B cell (primary cell): ENCODE measurements at places on chromosomes 11 and 22. TPM values are rescaled to one million over a fixed set of nuclear protein-coding genes. Genes with fewer than 3 reads are reported as not detected.

Gene OR5B21
- total RNA-seq = 0.74 and 1.5 TPM in 2 replicates

Gene FAM181B
- not detected in 2 replicates for total RNA-seq

Gene GGTLC2
- not detected in 2 replicates for total RNA-seq

Gene PYGM
- 9.1 and 9.3 TPM in 2 replicates for total RNA-seq

Gene BTG4
- not detected in 2 replicates for total RNA-seq

Gene OR51B5
- 0.66 and 0.67 TPM in 2 replicates for total RNA-seq

Gene SLC6A5
- total RNA-seq = not detected in 2 replicates

Gene RAB38
- not detected in 2 replicates for total RNA-seq

GRCh38 chr11:74870485-74870884, 78.4 kb downstream of the XRRA1 start:
- DNase-seq = peak; percentile 31
- no peak overlapping the region for H3K27ac ChIP-seq
- H3K4me1 ChIP-seq = no peaks in the 10 kb centered on the region
- H3K27me3 ChIP-seq = no peaks in the 10 kb centered on the region
- H3K4me3 ChIP-seq = no peak overlapping the region

DNA sequence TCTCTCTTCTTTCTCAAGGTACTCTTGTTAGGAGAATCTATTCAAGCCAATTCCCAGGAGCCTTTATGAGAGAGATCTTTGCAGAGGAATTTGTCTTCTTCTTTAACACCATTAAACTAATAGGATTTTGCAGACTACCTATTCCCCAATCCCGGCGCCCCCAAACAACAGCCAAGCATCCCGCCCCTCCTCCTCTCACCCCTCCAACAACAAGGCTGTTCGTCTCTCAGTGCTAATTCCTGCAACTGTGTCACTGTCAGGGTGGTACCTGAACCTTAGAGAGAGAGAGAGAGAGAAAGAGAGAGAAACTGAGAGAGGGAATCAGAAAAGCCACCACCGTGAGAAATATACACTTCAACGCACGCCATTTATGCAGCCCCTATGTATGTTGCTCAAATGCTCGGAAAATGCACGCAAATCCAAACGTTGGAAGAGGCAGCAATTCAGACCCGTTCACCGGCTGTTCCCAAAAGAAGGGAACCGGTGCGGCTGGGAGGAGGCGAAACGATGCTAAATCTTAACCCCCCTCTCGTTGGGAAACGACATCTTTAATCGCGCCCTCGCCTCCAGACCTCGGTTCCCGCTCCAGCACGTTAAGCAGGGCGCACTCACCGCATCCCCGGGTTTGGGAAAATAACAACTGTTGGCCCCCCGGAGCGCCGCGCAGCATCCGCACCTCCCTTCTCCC, 961 bp downstream of the KCNA4 start:
- H3K27me3 ChIP-seq = peaks cover 34% of the 10 kb centered on the region
- no peaks in the 10 kb centered on the region for H3K4me1 ChIP-seq
- H3K36me3 ChIP-seq = no peaks in the 10 kb centered on the region
- DNase-seq = no peak
- H3K4me3 ChIP-seq = no peak overlapping the region

GRCh38 chr22:45877651-45878050, 99.3 kb downstream of the WNT7B start:
- H3K4me3 ChIP-seq = no peak overlapping the region
- no peak overlapping the region for H3K27ac ChIP-seq
- DNase-seq = no peak
- peaks cover 6% of the 10 kb centered on the region for H3K4me1 ChIP-seq

GRCh38 chr11:103961010-103961409, 75.4 kb upstream of the DDI1 start:
- H3K36me3 ChIP-seq = no peaks in the 10 kb centered on the region
- no peak for DNase-seq
- H3K27me3 ChIP-seq = no peaks in the 10 kb centered on the region
- H3K4me3 ChIP-seq = no peak overlapping the region
- H3K4me1 ChIP-seq = peaks cover 14% of the 10 kb centered on the region

DNA sequence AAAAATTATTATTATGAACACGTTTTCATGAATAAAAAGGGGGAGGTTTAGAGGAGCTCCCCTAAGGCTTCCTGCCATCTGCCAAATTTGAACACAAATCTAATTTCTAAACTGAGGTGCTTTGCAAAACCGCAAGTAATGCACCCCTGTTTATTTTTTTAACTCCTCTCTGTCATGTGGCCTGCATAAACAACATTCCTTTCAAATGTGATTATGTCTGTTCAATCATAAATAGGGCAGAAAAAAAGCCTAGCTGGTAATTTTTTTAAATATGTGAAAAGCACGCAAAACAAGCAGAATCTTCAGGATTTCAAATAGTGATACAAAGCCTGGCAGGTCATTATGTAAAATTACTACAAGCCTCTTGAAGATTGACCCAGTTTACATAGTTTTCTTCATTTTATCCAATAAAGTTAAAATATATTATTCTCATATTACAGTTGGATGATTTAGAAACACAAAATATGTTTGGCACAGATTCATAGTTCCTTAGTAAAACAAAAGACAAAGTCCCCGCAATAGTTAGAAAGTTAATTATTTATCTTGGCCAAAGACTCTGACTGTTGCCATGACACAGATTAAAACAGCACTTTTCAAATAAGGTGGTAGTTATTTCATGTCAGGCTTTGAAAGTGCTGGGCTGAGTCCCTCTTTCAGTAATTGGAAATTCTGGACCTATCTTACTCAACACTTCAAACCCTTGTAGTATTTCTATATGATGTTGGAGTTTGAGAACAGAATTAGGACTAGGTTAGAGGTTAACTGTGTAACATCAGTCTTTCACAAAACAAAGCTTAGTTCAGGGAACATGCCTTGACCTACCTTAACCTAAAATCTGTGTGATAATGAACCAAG, 200.3 kb upstream of the MPPED2 start:
- no peaks in the 10 kb centered on the region for H3K4me1 ChIP-seq
- DNase-seq = no peak
- no peak overlapping the region for H3K27ac ChIP-seq
- no peak overlapping the region for H3K4me3 ChIP-seq

DNA sequence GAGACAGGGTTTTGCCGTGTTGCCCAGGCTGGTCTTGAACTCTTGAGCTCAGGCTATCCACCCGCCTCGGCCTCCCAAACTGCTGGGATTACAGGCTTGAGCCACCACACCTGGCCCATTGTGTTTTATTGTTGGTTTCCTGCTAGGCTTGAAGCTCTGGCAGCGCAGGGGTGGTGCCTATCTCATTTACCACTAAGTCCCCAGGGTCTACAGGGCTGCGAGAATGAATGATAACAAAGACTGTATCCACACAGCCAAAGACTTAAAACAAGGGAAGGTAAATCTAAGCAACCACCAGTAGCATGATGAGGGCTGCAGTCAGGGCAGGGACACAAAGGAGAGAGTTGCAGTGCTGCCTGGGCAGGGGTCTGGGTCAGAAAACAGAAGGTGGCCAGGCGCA, 37.3 kb upstream of the XBP1 start:
- no peaks in the 10 kb centered on the region for H3K27me3 ChIP-seq
- no peak for DNase-seq
- H3K36me3 ChIP-seq = no peaks in the 10 kb centered on the region
- H3K4me1 ChIP-seq = no peaks in the 10 kb centered on the region
- no peak overlapping the region for H3K27ac ChIP-seq
- no peak overlapping the region for H3K4me3 ChIP-seq

- H3K27me3 ChIP-seq = no peaks in the 10 kb centered on the region
- peak; percentile 45 for DNase-seq
- H3K36me3 ChIP-seq = no peaks in the 10 kb centered on the region
Measured at GRCh38 chr22:50483977-50484853, 2.4 kb upstream of the MIOX start.

- no peak overlapping the region for H3K4me3 ChIP-seq
- peaks cover 2% of the 10 kb centered on the region for H3K27me3 ChIP-seq
- H3K36me3 ChIP-seq = no peaks in the 10 kb centered on the region
- no peak for DNase-seq
Measured at GRCh38 chr22:49712195-49712791, 115.4 kb downstream of the BRD1 start.

- H3K4me1 ChIP-seq = peaks cover 30% of the 10 kb centered on the region
- H3K36me3 ChIP-seq = no peaks in the 10 kb centered on the region
- no peak overlapping the region for H3K4me3 ChIP-seq
Measured at GRCh38 chr11:126214841-126215240, 3.3 kb downstream of the FAM118B start.

- no peak overlapping the region for H3K4me3 ChIP-seq
- H3K4me1 ChIP-seq = peaks cover 8% of the 10 kb centered on the region
- no peak overlapping the region for H3K27ac ChIP-seq
- DNase-seq = no peak
Measured at GRCh38 chr11:16981651-16982194, 32.5 kb downstream of the PLEKHA7 start.

GRCh38 chr11:35079611-35080010, 59.4 kb upstream of the CD44 start:
- DNase-seq = no peak
- no peak overlapping the region for H3K27ac ChIP-seq
- H3K4me1 ChIP-seq = peaks cover 83% of the 10 kb centered on the region
- no peaks in the 10 kb centered on the region for H3K36me3 ChIP-seq

- no peak overlapping the region for H3K4me3 ChIP-seq
- no peaks in the 10 kb centered on the region for H3K27me3 ChIP-seq
- peaks cover under 1% of the 10 kb centered on the region for H3K36me3 ChIP-seq
- DNase-seq = no peak
Measured at GRCh38 chr22:30021881-30022619, 58.2 kb upstream of the HORMAD2 start.

DNA sequence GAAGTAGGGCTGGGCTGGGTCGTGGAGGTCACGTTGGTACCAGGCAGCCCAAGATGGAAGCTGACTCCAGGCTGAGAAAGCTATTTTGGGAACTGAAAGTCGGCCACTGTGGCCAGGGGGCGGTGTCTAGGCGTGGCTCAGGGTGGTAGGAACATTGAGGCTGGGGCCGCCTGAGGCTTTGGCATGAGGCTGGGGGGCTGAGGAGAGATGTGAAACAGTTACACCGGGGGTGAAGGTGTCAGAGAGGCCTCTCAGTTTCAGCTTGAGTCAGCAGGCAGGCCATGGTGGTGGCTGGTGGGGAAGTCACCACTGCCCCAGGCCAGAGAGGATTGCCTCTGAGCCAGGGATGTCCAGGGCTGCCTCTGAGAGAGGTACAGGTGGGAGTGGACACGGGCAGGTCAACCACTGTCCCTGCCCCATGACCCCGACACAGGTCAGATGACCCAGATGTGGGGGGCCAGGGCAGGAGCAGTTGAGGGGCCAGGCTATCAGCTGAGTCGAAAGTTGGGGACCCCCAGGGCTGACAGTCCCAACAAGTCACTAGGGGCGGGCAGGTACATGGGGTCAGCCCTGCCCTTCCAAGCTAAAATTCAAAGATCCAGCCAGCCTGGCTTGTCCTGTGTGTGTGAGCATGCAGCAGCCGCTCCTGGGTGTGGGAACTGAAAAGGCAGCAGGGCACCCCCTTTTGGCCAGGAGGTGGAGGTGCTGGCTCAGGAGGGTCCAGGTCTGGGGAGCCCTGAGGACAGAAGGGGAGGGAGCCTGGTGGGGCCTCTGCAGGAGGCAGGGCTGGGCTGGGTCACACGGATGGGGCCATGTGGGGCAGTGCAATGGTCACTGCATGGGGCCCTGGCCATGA, 7.2 kb downstream of the KCNK7 start:
- H3K36me3 ChIP-seq = no peaks in the 10 kb centered on the region
- H3K27me3 ChIP-seq = no peaks in the 10 kb centered on the region
- peak; percentile 87 for DNase-seq
- H3K4me3 ChIP-seq = peak overlapping the region; percentile 9
- peak overlapping the region; percentile 82 for H3K27ac ChIP-seq

- H3K27me3 ChIP-seq = peaks cover 15% of the 10 kb centered on the region
- H3K4me3 ChIP-seq = no peak overlapping the region
- no peak overlapping the region for H3K27ac ChIP-seq
Measured at GRCh38 chr22:35620624-35621251, 3.6 kb upstream of the MB start.

DNA sequence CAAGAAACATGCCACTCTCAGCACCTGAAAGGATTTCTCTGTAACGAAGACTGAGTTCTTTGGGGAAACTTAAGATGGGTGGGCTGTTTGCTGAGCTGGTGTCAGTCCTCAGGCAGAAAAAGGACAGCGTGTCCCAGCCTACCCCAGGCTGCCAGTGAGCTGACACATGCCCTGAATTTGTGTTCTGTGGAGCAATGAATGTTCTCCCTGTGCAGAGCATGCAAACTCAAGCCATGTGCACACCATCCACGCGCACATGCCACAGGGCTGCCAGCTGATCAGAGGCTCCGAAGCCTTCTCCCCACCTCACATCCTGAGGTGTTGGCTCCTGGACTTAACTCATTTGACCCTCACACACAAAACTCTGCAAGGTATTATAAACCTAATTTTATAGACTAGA, 104.9 kb downstream of the KCNC1 start:
- H3K27me3 ChIP-seq = no peaks in the 10 kb centered on the region
- no peaks in the 10 kb centered on the region for H3K36me3 ChIP-seq
- H3K27ac ChIP-seq = no peak overlapping the region
- H3K4me1 ChIP-seq = no peaks in the 10 kb centered on the region

DNA sequence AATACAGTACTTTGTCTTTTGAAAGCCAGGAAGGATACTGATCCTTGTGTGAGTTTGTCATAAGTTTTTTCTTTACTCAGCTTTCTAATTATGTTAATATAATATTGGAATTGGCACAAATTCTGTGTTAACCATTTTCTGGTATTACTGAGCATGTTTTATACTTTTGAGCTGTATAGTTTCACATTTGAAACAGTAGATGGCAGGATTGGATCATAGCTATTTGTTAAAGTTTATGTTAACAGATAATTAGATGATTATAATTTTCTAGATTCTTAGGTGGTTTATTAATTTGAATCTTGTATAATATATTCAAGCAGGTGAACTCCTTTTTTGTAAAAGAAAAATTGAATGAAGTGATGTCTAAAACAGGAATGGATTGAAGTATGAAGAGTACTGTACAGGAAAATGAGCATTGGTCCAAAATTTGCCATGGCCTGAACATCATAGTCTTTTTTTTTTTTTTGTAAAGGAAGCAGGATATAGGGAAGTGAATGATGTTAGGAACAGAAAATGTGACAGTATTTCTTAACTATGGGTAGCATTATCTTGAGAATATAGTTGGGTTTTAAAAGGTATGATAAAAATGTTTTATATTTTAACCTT, 102.0 kb downstream of the CYP2R1 start:
- no peaks in the 10 kb centered on the region for H3K36me3 ChIP-seq
- H3K4me1 ChIP-seq = no peaks in the 10 kb centered on the region
- H3K27me3 ChIP-seq = no peaks in the 10 kb centered on the region
- no peak overlapping the region for H3K27ac ChIP-seq
- H3K4me3 ChIP-seq = no peak overlapping the region
- DNase-seq = peak; percentile 42

GRCh38 chr11:104003491-104003890, 32.9 kb upstream of the DDI1 start:
- H3K27me3 ChIP-seq = no peaks in the 10 kb centered on the region
- H3K4me1 ChIP-seq = no peaks in the 10 kb centered on the region
- no peak overlapping the region for H3K4me3 ChIP-seq
- no peak for DNase-seq
- H3K36me3 ChIP-seq = no peaks in the 10 kb centered on the region
- no peak overlapping the region for H3K27ac ChIP-seq

GRCh38 chr11:85118151-85118550, 509.0 kb downstream of the DLG2 start:
- no peak overlapping the region for H3K27ac ChIP-seq
- H3K4me3 ChIP-seq = no peak overlapping the region
- DNase-seq = no peak
- no peaks in the 10 kb centered on the region for H3K27me3 ChIP-seq

- no peak overlapping the region for H3K27ac ChIP-seq
- DNase-seq = peak; percentile 39
- no peak overlapping the region for H3K4me3 ChIP-seq
- peaks cover 23% of the 10 kb centered on the region for H3K36me3 ChIP-seq
Measured at GRCh38 chr11:10770626-10771254, 19.7 kb downstream of the CTR9 start.

GRCh38 chr22:44608597-44609399, 93.2 kb upstream of the PRR5 start:
- no peak overlapping the region for H3K27ac ChIP-seq
- no peaks in the 10 kb centered on the region for H3K36me3 ChIP-seq
- no peaks in the 10 kb centered on the region for H3K27me3 ChIP-seq
- no peak for DNase-seq
- no peaks in the 10 kb centered on the region for H3K4me1 ChIP-seq
